ENCODE measurements at places on chromosomes 2 and 18. TPM values are rescaled to one million over a fixed set of nuclear protein-coding genes. Genes with fewer than 3 reads are reported as not detected.

EFR3B gene
- 10.1 TPM for total RNA-seq

SMYD1 gene
- total RNA-seq = not detected

MROH2A gene
- 0.26 TPM for total RNA-seq

CCT7 gene
- 543 TPM for total RNA-seq

GALR1 gene
- total RNA-seq = not detected

IL36B gene
- 0.17 TPM for total RNA-seq

ANKRD53 gene
- not detected for total RNA-seq

NT5C1B gene
- total RNA-seq = not detected

RNU2-63P gene
- total RNA-seq = not detected

CEP68 gene
- total RNA-seq = 11.2 TPM

B3GNT7 gene
- total RNA-seq = 2.6 TPM

FAM161A gene
- 6.9 TPM for total RNA-seq

EML6 gene
- 1.5 TPM for total RNA-seq

SLC4A5 gene
- 0.07 TPM for total RNA-seq

GPAT2 gene
- total RNA-seq = not detected

IL36RN gene
- total RNA-seq = 0.21 TPM

FAM237A gene
- not detected for total RNA-seq

All from A549 treated with Mapracorat at 1 μM for 4 hours (cell line).